ENCODE measurements at places on chromosomes 3 and 15. TPM values are rescaled to one million over a fixed set of nuclear protein-coding genes. Genes with fewer than 3 reads are reported as not detected.
A peak's percentile ranks its signal among the peaks of the same experiment; 100 is the strongest.

SLC51B gene
- total RNA-seq = not detected

DNASE1L3 gene
- 5.1 TPM for total RNA-seq

CYP8B1 gene
- not detected for total RNA-seq

CRYGS gene
- 3.1 TPM for total RNA-seq

DNA sequence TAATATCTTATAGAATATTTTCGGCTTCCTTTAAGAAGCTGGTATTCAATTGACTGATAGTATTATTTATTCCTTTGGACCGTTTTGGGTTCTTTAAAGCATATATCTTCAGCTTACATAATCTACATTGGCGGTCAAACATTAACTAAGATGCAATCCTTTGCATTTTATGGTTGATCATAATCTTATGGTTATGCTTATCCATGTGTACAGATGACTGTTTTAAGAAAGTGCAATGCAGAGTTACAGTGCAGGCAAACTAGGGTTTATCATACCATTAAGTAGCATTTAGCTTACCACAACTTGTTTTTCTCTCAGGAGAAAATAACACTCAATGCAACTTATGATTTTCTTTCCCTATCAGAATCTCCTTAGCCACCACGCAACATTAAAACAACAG, 41.4 kb upstream of the POU1F1 start:
- no peak for DNase-seq

DNA sequence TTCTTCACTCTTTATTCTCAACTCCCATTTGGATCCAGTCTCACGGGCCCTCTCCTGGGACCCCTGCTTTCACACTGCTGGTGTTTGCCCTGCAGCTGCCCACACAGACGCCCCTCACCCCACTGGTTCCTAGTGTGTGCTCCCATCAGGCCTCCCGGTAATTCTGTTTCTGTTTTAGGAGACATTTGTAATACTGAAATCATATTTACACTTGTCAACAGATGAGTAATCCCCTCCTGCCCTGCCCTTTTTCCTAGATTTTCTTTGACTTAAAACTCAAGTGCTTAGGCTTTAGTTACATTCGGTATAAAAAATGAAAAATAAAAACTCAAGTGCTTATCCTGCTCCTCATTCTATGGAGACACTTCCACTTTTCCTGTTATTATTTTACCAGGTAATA, 18.4 kb upstream of the ABTB1 start:
- peak; percentile 16 for DNase-seq

- no peak for DNase-seq
These were observed 8.5 kb upstream of the LSAMP start for GRCh38 chr3:116453666-116454346.

GRCh38 chr3:2938711-2939110, 171.5 kb downstream of the IL5RA start:
- DNase-seq = no peak

DNA sequence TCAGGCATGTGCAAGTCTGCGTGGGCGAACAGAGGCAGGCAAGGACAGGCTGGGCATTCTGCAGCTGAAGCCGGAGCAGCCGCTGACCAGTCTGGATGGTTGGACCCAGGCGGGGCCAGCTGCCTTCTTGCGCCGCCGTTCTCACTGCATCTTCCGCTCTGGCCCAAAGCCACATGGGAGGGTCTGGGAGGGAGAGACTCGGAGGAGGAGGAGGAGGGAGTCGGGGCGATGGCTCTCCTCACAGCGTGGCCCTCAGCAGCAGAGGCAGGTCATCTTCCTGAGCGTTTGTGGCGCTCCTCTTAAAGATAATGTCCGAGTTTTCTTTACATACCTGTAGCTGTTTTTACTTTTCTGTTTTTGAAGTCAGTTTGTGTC, 5.9 kb downstream of the CLK3 start:
- no peak for DNase-seq

GRCh38 chr3:10505050-10505790, at the start of gene ATP2B2:
TSS of gene ATP2B2 (minus strand) at chr3:10505586. CDS start at chr3:10449543, 56,043 bp downstream.
- DNase-seq = no peak

DNA sequence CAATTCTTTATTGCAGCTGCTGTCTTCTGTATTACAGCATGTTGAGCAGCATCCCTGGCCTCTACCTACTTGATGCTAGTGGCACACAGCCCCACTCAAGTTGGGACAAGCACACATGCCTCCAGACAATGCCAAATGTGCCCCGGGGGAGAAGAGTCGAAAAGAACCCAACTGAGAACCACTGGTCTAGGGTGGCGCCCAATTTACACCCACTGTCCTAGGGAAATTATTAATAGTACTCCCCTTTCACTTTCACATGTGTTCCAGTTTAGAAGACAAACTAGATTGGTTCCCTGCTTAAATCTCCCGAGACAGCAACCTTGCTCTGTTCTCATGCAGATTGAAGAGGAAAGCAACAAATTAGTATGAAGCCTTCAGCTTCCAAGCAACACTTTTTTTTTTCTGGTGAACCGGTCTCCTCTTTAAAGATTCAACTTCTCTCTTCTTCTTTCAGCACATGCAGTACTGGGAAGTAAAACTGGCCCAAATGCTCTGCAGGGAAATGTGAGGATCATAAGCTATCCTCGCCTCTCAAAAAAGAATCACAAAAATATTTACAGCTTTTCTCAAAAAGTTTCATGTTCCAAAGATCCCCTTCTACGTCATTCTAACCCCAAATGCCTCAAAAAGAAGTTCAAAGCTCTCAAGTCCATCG, 823.9 kb upstream of the CFAP20DC start:
- no peak for DNase-seq

GRCh38 chr3:30248423-30248822, 358.0 kb upstream of the TGFBR2 start:
- no peak for DNase-seq

DNA sequence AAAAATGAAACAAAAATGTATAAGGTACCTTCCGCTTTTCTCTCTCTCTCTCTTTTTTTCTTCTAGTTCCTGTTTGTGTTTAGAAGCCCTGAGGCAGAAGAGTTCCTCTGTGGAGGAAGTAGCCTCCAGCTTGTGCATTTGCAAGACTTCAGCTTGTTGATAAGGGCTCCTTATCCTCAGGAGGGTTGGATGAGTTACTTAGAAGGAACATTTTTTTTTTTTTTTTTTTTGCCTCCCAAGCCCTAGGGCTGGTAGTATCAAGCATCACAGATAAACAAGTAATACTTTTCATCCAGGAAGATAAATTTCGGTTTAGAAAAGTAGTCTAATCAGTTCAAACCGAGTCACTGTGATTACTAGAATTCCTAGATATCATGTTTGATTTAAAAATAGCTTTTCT, 91.0 kb upstream of the CBLB start:
- DNase-seq = no peak

DNA sequence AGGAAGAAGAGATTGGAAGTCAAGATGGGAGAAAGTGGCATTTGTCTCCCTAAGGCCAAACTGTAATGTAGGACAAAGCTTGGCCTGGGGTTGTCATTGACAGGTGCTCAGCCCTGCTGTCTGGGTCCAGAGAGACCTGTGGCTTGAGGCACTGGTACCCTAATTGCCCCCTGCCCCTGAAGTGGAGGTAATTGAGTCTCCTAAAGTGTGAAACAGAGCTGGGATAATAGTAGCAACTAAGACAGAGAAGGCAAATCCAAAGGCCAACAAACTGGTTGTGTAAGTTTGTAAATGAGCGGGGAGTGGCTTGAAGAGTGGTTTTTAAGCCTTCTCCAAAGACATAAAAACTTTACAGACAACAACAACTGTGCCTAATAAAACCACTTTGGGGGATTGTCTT, 264.2 kb upstream of the ROPN1 start:
- DNase-seq = no peak
